NCI-H446 (cell line): ENCODE measurements at places on chromosomes 13 and 19.

GRCh38 chr13:73757481-73758233, 376.5 kb downstream of the KLF12 start:
- no peak for DNase-seq

DNA sequence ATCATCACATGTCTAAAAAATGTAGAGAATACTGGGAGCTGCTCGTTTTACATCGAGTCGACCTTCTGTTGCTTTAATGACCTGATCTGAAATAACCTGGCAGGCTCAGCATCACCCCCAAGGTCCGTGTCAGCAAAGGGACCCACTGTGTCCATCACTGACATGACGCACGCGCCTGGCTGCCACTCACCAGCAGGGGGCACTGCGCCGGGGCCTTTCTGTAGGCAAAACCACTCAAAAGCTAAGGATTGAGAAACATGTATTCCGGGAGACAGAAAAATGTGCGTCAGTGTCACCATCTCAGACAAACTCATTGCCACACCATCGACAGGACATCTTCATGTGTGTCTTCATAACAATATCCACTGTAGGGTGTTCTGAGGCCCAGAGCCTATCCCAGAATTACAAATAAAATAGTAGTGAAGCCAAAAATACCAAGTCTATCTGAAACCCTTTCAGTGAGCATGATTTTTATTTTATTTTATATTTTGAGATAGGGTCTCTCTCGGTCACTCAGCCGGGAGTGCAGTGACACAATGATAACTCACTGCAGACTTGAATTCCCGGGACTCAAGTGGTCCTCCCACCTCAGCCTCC, 130.3 kb upstream of the LSM14A start:
- peak; percentile 60 for DNase-seq

DNA sequence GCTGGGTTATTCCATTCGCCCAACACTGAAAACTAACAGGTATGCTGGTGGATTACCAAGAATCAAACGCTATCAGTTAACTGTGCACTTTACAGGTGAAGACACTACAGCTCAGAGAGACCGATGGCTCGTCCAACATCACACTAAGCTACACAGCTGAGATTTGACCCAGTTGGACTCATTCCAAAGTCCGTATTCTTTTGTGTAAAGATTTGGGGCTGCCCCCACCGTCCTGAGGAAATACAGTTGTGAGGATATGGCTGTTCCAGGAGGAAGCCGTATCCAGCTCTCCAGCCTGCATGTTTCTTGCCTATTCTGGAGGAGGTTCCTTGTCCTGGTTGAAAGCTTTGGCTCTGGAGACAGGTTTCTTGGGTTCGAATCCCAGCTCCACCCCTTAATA, 4.2 kb downstream of the ZSCAN5A start:
- no peak for DNase-seq

DNA sequence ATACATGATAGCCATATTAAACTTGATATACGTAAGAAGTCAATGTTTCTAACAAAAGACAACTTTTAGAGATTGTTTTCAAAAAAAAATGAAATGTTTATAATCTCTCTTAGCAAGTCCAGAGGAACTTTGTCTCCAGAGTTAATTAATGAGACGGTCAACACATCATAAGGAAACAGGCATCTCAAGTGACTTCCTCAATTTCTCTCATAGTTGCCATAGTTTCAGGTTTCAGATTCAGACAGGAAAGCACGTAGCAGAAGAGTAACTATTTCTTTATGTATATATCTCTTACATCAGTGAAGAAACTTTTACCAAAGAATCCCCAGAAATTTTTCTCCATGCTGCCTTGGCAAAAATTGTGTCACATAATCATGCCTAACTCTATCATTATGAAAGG, 159.6 kb upstream of the ATXN8OS start:
- no peak for DNase-seq

GRCh38 chr19:27752530-27753184, 1460.3 kb downstream of the UQCRFS1 start:
- no peak for DNase-seq

GRCh38 chr13:53848366-53848961, 819.9 kb downstream of the OLFM4 start:
- DNase-seq, result no peak

DNA sequence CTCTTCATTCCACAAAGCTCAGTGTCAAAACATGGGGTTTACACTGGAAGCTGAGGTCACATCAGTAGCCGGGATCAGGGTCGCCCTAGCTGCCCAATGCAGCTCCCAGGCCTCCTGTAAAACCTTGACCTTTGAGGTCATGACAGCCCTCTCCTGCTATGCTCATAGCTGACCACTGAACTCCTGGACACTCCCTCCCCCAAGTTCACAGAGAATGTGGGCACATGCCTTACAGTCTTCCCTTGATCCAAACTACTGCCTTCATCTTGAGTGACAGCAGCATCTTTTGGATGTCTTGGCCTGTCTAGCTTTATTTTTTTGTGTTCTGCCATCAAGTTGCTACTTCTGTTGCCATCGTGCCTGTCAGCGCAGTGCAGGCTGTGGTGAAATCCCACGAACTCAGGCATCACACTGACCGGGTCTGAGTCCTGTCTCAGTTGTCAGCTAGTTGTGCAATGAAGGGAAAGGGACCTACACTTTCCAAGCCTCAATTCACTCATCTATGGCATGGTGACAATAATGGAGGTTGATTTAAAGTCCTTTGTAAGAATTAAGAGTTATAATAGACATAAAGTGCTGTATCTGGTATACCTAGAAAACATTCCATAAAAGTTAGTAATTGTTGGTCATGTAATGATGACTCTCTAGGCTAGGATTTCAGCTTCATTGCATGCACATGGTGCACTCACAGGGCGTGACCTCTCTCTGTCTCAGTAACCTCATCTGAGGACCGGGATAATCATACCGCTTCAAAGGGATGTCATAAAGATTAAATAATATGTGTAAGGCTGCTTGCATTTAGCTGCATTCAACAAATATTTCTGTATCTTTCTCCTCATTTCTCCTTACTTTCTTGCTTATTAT, 16.4 kb upstream of the ALOX5AP start:
- DNase-seq, result no peak

DNA sequence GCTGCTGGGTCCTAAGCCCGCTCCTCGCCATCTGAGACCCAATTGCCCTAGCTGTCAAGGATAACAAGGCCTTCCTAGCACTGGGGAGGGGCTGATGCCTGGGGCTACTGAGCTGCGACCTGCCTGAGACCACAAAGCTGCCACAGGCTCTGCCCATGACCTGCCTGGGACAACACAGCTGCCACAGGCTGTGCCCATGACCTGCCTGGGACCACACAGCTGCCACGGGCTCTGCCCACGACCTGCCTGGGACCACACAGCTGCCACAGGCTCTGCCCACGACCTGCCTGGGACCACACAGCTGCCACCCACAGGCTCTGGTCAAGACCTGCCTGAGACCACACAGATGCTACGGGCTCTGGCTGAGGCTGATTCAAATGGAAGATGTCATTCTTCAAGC, 54.8 kb downstream of the EPS15L1 start:
- no peak for DNase-seq
